ENCODE measurements at places on chromosomes 12 and 14. TPM values are rescaled to one million over a fixed set of nuclear protein-coding genes. Genes with fewer than 3 reads are reported as not detected.
A peak's percentile ranks its signal among the peaks of the same experiment; 100 is the strongest.

DNA sequence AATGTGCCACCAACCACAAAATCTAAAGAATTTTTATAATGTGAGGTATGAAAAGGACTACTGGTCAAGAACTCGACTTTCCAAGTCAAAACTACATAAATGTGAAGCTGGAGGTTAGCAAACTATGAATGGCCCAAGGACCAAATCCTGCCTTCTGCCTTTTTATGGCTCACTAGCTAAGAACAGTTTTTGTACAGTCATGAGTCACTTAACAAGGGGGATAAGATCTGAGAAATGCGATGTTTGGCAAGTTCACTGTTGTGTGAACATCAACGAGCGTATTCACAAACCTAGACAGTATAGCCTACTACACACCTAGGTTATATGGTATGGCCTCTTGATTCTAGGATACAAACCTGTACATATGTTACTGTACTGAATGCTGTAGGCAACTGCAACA lies 28.2 kb downstream of the FERMT2 start:
- H3K36me3 ChIP-seq: no peaks in the 10 kb centered on the region
- H3K4me3 ChIP-seq: no peak overlapping the region
- H3K27me3 ChIP-seq: no peaks in the 10 kb centered on the region
- no peak for DNase-seq

GRCh38 chr14:30218907-30219306 lies 291.3 kb upstream of the PRKD1 start:
- peaks cover 36% of the 10 kb centered on the region for H3K4me1 ChIP-seq
- H3K27ac ChIP-seq: peak overlapping the region; percentile 54
- no peaks in the 10 kb centered on the region for H3K36me3 ChIP-seq
- no peaks in the 10 kb centered on the region for H3K27me3 ChIP-seq
- no peak for DNase-seq

- H3K27me3 ChIP-seq: no peaks in the 10 kb centered on the region
- H3K4me3 ChIP-seq: no peak overlapping the region
- no peak for DNase-seq
- no peaks in the 10 kb centered on the region for H3K36me3 ChIP-seq
These were observed 57.0 kb upstream of the NID2 start for GRCh38 chr14:52125885-52126284.

The CD9 gene
- 247 TPM for total RNA-seq

The TMEM233 gene
- not detected for total RNA-seq

Data from sigmoid colon (tissue), 7 donors.